ENCODE measurements at places on chromosomes 5 and 9.

GRCh38 chr5:56110646-56111403 is 116.1 kb upstream of the IL6ST start:
- DNase-seq, result no peak

GRCh38 chr5:159511570-159511969 is 181.3 kb upstream of the IL12B start:
- DNase-seq, result no peak

DNA sequence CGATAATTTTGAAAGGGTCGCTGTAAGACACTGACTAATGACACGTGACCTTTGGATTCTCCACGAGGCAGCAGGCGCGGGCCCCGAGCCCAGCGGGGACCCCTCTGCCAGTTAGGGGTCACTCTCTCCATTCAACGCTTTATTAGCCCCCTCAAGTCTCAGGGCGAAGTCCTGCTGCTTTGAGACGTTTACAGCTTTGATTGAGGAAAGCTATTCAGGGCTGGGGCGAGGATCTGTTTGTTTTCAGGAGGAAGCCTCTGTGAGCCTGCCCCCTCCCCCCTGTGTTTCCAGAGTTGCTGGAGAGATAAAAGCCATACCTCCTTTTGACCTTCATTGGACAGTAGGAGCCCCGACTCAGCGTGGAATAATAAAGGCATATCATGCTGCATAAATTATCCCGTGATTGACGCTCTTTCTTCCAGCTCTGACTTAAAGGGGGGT is 31.4 kb upstream of the MSX2 start:
- no peak for DNase-seq

DNA sequence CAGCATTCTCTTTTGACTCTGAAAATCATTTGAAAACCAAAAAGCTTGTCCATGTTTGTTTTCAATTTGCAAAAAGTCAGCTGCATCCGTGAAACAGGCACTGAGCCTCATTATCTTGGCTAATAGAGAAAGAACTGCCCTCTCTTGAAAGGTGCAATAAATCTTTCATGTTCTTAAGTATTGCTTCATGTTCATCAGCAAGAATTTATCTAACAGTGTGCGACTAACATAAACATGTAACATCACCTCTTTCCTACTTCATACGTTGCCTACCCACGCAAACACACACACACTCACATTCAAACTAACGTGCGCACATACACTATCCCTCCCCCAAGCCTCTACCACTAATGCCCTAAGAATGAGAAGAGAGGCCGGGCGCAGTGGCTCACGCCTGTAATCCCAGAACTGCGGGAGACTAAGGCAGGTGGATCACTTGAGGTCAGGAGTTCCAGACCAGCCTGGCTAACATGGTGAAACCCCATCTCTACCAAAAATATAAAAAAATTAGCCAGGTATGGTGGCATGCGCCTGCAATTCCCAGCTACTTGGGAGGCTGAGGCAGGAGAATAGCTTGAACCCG is 629.7 kb upstream of the ZNF608 start:
- no peak for DNase-seq

DNA sequence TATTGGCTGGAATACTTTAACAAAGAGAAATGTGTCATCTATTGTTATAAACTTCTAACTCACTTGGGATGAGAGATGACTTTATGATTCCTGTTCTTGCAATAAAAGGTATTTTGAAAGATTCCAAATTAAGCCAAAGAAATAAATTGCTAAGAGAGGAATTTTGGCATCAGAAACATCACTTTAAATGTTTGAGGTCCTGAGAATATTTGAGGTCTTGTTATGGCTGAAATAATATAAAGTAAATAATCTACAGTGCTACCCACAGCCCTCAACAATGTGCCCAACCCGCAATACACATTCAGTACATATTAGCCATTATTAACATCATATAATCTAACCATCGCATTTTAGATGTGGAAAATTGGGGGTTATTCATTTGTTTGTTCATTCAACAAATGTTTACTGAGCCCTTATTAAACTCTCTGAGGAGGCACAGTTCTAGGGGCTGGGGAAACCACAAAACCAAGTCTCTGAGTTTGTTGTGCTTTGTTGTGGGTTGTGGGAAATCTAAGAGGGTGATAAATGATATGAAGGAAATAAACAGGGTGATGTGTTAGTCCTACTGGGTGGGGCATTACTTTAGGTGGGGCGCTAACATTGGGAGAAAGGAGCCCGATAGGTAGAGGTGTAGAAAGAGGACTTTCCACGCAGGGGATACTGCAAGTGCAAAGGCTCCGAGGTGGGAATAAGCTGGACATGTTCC is 135.2 kb upstream of the CLINT1 start:
- DNase-seq, result no peak

DNA sequence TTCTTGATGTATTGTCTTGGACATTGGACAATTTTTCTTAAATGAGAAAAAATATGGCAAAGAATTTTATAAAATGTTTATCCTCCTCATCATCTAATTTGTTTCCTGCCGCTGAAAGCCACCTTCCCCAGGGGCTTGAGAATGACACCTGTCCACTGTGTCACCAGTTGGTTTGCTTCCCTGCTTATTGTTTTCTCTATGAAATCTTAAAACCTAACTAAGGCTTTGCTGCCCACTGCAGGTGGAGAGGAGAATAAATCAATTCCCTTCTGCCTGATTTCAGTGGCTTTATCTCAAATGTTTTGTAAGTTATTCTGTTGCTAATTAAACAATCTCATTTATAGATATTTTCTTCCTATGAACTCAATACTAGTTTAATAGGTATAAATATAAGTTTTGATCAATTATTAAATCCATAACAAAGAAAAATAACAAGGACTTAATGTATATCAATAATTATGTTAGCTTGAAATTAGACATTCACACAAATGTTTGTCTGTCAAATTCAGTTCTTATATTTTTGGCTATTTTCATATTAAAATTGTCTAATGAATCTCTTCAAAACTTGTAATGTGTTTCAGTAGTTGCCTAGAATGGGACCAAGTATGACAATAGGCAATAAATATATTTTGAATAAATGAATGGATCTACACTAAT is 822.5 kb downstream of the PTPRD start:
- peak; percentile 30 for DNase-seq

DNA sequence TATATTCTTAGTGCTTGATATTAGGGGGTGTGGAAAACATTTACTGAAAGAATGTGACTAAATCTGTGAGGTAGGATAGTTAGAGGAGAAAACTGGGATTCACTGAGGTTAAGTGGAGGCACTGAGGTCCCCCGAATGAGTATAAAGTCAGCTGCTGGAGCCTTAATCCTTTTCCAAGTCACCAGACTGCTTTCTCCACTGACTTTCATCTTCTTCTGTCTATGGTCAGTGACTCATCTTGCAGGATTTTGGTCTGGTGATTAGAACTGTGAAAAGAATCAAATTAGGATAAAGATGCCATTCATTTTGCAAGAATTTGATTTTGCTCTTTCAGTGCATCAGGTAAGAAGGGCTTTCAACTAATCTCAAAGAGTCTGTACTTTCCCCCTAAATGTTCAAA is 89.3 kb upstream of the ALDH1A1 start:
- DNase-seq, result no peak

DNA sequence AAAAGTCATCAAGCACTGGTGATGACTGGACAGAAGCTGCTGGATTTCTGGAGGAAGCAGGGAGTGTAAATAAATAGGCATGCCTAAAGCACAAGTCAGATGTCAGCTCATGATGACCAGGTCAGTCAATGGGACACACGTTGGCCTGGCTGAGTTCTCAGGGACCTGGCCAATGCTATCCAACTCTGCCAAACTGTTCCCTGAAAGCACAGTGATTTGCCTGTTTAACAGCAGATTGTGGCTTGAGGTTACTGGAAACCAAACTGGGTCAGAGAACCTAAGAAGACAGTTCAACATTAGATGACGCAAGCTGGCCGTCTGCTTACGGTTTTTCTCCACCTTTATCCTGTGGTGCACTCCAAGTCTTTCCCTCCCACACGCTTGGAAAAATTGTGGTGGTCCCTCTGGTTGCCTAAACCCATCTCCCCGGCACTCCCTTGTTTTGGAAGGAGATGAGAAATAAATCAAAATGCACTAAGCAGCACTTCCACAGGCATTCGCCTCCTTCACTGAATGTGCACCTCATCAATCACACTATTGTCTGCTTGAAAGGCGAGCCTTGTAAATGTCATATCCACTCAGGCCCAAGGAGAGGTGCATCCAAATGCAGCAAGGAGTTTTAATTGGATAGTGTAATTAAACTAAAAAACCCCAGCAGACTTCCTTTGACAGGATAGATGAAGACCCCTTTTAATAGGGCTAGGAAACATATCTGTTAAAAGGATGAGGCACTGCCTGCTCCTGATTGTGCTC is 199.4 kb downstream of the GAPVD1 start:
- no peak for DNase-seq

- no peak for DNase-seq
These were observed 3.3 kb upstream of the HAPLN1 start for GRCh38 chr5:83724001-83724400.

GRCh38 chr9:127258606-127259471 is 5.7 kb upstream of the GARNL3 start:
- DNase-seq, result no peak

- DNase-seq, result no peak
These were observed 636.4 kb upstream of the ARRDC3 start for GRCh38 chr5:92019376-92019990.

GRCh38 chr5:14178671-14179211 is 35.6 kb downstream of the TRIO start:
- DNase-seq, result peak; percentile 24

GRCh38 chr5:159581502-159582249 is 251.4 kb upstream of the IL12B start:
- DNase-seq, result no peak
